ENCODE measurements at places on chromosomes 3 and 15. TPM values are rescaled to one million over a fixed set of nuclear protein-coding genes. Genes with fewer than 3 reads are reported as not detected.

GRCh38 chr3:90092994-90093393, 985.6 kb downstream of the EPHA3 start:
- DNase-seq: no peak

- no peak for DNase-seq
Measured at GRCh38 chr15:91860498-91860897, 7.0 kb downstream of the SLCO3A1 start.

- DNase-seq: no peak
Measured at GRCh38 chr3:151620071-151620470, 113.7 kb upstream of the AADACL2 start.

DNA sequence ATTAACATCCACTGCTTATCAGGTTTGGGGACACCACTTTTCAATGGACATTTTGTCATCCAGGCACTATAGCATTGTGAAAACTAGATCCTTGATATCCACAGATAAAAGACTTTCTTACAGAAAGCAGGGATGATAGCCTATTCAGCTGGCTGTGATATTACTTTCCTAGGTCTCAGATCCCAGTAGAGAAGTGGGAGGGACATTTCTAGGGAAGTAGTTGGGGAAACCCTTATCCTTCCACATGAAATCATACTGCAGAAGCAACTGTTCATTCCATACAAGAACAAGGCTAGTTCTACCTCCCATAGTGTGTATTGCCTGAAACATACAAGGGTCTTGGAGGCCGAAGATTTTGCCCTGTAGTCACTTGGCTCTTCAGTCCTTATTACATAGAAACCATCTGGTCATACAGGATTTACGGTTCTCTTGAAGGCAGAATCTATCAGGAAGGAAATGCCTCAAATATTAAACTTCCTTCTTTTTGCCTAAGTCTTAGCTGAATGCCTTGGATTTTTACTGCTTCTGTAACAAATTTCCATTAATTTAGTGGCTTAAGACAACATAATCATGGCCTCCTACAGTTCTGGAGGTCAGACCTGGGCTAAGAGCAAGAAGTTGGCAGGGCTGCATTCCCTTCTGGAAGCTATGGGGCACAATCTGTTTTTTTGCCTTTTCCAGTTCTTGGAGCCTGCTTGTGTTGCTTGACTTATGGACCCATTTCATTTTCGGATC, 119.4 kb downstream of the ECT2 start:
- no peak for DNase-seq

DNA sequence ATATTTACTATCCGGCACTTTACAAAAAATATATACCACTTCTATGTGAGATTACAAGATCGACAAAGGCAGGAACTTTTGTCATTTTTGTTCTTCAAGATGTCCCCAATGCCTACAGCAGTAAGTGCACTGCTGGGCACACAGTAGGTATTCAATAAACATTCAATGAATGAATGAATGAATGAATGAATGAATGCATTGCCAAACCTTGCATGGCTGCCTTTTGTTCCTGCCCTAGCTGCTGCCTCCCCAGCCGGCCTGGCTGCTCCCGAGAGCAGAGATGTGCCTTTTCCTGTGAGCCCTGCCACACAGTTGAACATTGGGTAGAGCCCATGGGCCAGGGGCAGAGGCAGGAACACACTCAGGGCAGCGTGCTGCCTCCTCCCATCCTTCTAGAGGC, 37.5 kb downstream of the LINGO1 start:
- DNase-seq: no peak

- DNase-seq: no peak
Measured at GRCh38 chr3:99866261-99866761, 48.6 kb downstream of the CMSS1 start.

DNA sequence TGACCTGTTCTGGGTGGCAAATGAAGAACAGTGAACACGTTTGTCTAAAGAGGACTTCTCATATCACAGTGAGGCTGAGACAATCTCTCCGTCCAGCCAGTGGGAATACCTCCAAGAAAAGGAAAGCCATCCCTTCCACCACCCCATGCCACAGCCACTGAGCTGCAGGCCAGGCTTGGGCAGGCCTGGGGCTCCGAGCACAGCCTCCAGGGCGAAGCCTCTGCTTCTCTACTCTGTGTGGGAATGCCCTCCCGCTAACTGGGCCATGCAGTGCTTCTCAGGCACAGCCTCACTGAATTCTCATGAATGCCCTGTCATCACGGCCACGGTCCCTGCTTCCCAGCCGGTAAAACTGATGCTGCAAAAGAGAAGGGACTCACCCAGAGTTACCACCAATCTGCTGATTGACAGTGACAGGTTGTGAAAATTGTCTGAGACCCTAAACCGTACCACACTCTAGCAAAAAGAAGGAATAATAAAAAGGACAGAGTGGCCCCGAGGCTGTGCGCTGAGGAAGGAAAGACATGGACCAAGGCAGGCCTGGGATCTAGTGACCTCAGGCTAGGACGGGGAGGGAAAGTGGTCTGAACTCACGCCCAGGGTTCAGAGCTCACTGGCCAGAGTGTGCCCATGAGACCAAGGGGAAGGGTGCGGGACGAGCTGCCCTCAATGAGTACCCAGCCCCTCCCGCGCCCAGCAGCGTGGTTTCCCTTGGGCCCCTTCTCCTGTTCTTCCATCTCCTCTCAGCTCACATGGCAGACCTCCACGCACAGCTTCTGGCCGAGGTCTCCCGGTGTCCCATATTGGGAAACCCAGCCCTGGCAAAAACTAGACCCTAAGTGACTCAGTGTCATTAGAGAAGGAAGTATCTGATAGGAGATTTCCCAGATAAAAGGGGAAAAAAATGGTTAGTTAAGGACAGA, 52.8 kb downstream of the DHX30 start:
- no peak for DNase-seq

GRCh38 chr15:92681141-92681631, 25.6 kb upstream of the FAM174B start:
- no peak for DNase-seq

GRCh38 chr3:197173620-197174019, 124.8 kb downstream of the DLG1 start:
- DNase-seq: no peak

ZMYND10 gene
- 4.0 TPM for total RNA-seq

SMAD3 gene
- 53.1 TPM for total RNA-seq

PSTPIP1 gene
- total RNA-seq: 118 TPM

MUC20 gene
- 11.7 TPM for total RNA-seq

TRIM42 gene
- total RNA-seq: not detected

GPR149 gene
- total RNA-seq: not detected

Measured in naive thymus-derived CD8-positive, alpha-beta T cell (primary cell).